ENCODE measurements at places on chromosomes 7 and 10.

GRCh38 chr7:132980402-132980801 lies 101.5 kb downstream of the CHCHD3 start:
- no peak for DNase-seq

DNA sequence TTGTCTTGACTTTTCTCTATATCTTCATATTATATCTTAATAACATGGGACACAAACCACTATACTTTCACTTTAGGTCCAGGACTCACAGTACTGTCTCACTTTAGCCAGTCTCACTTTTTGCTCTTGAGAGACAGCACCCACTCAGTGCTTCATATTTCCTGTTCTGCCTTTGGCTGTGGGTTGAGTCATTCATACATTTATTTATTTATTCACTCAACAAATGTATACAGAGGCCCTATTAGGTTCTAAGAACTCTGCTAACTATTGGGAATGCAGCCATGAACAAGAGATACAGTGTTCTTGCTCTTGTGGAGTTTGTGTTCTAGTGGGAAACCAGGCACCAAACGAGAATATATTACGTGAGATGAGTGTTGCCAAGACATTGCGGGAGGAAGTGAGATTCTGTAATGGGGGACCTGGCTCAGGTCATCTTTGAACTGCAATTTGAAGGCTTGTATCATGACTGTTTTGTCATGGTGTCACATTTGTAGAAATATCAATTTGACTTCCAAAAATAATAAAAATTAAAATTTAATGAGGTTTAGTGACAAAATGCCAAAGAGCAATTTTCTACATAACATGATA lies 190.1 kb downstream of the SDHAF3 start:
- DNase-seq = no peak

- DNase-seq = no peak
Observed at GRCh38 chr10:3928078-3928477, 143.1 kb upstream of the KLF6 start.

GRCh38 chr10:69389827-69390490 lies 26.8 kb downstream of the TACR2 start:
- peak; percentile 49 for DNase-seq

- peak; percentile 45 for DNase-seq
Observed at GRCh38 chr7:47804767-47805545, 143.3 kb downstream of the PKD1L1 start.

- peak; percentile 22 for DNase-seq
Observed at GRCh38 chr10:83612050-83612449, 527.3 kb upstream of the GHITM start.

- no peak for DNase-seq
Observed at GRCh38 chr10:131435232-131435631, 123.7 kb upstream of the TCERG1L start.

- DNase-seq = no peak
Observed at GRCh38 chr10:5761220-5761619, 52.0 kb downstream of the GDI2 start.

- peak; percentile 25 for DNase-seq
Observed at GRCh38 chr10:60230892-60231291, 158.8 kb downstream of the ANK3 start.

DNA sequence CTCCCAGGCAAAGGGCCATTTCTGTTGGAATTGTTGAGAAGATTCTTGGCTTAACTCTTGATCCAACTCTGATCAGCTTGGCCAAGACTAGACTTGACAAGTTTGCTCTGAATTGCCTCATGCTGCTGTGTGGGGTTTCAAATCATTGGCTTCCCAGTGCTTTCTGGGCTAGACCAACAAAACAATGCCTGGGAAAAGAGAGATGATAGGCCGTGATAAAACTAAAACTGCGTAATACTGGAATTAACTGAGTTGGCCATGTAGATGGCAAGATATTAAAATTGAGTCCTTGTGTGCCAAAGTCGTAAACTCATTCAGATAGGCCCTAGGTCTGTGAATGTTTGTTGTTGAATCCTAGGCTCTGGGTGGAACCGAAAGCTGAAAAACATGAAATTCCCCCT lies 222.6 kb downstream of the MGMT start:
- DNase-seq = peak; percentile 20

GRCh38 chr10:106949680-106950478 lies 214.6 kb downstream of the SORCS1 start:
- no peak for DNase-seq

- peak; percentile 61 for DNase-seq
Observed at GRCh38 chr7:106050746-106051117, 61.4 kb downstream of the SYPL1 start.

DNA sequence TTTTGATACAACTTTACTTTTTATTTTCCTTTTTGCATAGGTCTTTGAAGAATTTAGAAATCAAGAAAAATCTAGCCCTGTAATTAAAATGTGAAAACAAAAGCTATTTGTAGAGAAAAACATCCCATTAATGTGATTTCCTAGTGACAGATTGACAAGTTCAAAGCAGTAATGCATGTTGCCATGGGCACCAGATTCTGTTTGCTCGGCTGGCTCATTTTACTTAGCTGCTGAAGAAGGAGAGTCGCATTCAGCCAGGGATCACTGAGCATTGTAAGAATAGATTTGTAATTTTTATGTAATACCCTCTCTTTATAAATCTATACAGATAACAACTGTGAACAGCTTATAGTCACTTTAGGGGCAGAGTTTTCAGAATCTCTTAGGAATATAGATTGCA lies 28.5 kb downstream of the DNAJB9 start:
- DNase-seq = no peak

DNA sequence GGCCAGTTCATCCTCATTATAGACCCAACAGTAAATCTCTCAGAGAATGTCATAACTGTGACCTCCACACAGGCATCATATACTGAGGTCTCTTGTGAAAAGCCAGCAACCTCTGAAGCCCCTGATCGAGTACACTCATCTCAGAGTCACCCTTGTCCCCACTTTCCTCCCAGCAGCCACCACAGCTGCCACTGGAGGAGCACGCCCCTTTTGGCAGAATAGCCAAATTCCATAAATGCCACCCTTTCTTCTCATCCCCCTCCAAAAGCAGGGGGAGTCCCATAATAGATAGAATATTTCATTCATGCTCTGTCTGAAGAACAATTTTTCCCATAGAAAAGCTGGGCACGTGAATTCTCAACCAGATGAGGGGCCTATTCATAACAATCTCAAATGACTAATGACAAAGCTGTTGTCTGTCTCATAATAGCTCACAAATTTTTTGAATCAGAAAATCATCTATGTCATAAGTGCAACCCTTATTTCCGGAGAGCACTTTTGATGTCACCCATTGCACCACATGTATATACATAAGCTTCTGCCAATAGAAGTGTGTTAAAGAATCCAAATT lies 47.4 kb downstream of the SGMS1 start:
- DNase-seq = peak; percentile 48
